ELF-1 (cell line): ENCODE measurements at places on chromosomes 12 and 14.

DNA sequence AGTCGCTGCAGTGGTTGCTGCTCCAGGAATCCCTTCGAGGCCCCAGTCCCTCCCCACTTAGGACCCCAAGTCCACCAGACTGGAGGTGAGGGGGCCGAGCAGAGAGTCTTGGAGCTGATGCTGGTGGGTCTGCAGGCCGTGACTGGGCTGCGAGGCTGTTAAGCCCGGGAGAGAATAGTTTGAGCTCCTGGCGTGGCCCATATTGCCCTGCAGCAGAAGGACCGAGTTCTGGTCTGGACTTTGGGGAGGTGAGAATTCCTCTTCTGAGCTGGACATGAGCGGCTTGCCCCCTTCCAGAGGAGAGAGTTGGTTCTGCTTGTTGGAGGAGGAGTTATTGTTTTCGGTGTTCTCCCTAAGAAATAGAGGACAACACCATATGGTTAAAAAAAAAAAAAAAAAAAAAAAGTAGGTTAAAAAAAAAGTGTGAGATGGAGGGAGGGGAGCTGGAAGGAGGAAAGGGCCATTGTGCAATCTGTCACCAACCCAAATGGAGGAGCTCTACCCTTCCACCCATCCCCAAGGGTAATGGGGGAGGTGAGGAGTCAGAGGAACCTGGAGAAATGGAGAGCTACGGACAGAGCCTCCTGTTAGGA is 3.0 kb downstream of the SIX1 start:
- peak; percentile 57 for DNase-seq

GRCh38 chr12:21697904-21698630 is 40.4 kb upstream of the LDHB start:
- DNase-seq: no peak

GRCh38 chr14:63692310-63693020 is 35.4 kb downstream of the SGPP1 start:
- no peak for DNase-seq

DNA sequence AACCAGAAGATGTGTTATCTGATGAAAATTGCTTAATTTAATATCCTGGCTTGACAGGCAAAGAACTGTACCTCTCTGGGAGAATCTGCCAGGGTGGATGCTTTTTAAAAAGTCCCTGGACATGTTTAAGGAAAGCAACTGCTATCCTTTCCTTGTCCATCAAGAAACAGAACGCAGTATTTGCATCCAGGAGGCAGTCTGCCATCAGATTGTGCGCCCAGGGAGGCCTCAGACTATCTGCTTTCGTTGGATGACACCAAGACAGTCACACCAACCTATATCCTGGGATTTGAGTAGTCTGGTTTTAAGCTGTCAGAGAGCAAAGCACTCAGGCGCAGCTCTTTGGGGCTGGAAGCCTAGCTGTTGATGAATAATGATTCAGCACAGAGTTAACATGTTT is 121.9 kb downstream of the TBX5 start:
- DNase-seq: no peak

DNA sequence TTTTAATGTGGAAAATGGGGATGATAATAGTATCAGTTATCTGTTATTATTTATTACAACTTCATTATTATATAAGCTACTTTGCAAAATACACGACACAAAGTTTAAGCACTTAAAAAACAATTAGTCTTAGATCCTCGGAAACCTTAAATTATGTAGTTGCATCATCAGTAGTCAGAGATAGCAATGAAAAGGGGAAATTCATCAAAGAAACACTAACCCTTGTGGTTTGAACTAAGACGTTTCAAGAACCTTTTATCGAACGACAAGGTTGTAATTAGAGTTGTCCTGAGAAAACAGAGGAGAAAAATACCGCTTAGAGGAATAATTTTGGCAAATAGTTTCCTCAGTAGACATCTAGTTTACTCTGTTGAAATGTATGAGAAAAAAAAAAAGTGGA is 198.5 kb downstream of the PTPRO start:
- DNase-seq: no peak
